ENCODE measurements at places on chromosomes 2 and 18.

- DNase-seq = no peak
Observed at GRCh38 chr2:226583715-226584114, 215.9 kb downstream of the IRS1 start.

- no peak for DNase-seq
Observed at GRCh38 chr18:38520786-38521185, 955.2 kb upstream of the CELF4 start.

DNA sequence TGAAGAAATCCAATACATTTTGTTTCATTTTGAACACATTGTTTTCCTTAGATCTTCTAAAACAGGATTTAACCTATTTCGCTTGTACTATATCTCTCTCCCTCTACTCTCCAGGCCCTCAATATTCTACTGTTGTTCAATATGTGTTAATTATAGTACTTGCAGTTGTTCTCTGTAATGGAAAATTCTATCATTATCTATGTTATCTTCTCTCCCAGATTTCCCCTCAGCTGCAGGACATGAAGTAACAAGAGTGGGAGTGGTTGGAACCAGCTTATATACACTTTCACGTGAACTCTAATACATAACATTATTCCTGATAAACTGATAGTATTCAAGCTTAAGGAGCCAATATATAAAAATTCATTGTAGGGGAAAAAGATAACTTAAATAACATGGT lies 7.0 kb upstream of the STRN start:
- DNase-seq = no peak

GRCh38 chr2:147824620-147825019 lies 20.2 kb upstream of the ACVR2A start:
- DNase-seq = no peak

- DNase-seq = no peak
Observed at GRCh38 chr2:61222567-61222966, 60.6 kb downstream of the C2orf74 start.

GRCh38 chr2:23622966-23623675 lies 238.1 kb downstream of the KLHL29 start:
- DNase-seq = no peak

DNA sequence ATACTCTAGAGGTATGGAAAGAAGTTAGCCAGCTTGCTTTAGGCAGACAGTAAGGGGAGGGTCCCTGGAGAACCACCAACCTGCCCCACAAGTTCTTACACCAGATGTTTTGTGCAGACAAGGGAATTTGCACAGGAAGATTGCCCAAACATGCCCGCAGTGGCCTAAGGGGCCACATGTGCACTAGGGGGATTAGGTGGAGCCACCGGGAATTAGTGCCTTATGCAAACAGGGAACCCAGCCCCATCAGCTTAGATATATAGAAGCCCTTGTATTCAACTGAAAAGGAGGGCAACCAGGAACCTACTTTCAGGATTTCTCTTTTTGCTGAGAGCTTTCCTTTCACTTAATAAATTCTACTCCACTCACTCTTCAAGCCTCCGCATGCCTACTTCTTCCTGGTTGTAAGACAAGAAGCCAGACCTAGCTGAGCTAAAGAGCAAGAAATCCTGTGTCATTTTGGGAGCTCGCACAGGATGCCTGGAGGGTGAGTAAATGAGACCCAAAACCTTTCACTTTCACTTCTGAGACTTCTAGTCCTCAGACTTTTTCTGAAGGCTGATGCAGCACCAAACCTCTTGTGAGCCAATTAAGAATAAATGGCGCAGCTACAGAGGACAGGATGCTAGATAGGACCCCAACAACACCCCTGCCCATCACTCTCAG lies 146.3 kb downstream of the GCA start:
- peak; percentile 21 for DNase-seq

DNA sequence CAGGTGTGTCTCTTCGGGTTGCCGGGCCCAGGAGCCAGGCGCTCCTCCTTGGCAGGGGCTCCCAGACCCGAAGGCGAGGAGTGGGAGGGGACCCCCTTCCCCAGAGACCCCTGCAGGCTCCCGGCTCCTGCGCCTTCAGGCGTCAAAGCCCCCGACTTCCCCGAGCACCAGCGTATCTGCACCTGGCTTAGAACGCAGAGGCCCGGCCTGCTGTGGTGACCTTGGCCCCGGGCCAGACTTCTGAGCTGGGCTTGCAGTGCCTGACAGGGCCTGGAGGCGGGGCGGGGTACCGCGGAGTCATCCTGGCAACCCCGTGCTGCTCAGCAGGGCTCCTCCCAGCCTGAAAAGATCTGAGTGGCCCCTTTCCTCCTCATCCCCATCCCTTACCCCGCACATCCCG lies 27.0 kb downstream of the SKA1 start:
- DNase-seq = no peak

GRCh38 chr2:188114014-188114413 lies 177.7 kb upstream of the GULP1 start:
- no peak for DNase-seq

- no peak for DNase-seq
Observed at GRCh38 chr2:18200771-18201170, 322.3 kb downstream of the KCNS3 start.

Data from NK-92 treated with Interleukin-12 subunit alpha and Interleukin-12 subunit beta, amount 100 ng/mL, for 24 hours (cell line).